Right lung (tissue), 10 donors: ENCODE measurements at places on chromosomes 5 and 9. TPM values are rescaled to one million over a fixed set of nuclear protein-coding genes. Genes with fewer than 3 reads are reported as not detected.

- DNase-seq, result no peak
Measured at GRCh38 chr5:149517461-149518122, 33.6 kb downstream of the CSNK1A1 start.

GRCh38 chr5:10498350-10498749, 56.7 kb downstream of the ROPN1L start:
- DNase-seq, result no peak

DNA sequence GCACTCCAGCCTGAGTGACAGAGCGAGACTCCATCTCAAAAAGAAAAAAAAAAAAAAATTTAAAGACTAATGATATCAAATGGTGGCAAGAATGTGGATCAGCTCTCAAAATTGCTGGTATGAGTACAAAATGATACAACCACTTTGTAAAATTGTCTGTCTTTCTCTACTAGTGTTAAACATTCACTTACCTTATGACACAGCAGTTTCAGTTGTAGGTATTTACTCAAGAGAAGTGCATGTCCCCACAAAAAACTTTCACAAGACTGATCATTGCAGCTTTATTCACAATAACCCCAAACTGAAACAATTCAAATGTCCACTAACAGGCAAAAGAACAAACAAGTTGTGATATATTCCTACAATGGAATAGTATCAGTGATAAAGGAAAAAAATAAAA, 14.7 kb upstream of the CETN3 start:
- DNase-seq, result no peak

DNA sequence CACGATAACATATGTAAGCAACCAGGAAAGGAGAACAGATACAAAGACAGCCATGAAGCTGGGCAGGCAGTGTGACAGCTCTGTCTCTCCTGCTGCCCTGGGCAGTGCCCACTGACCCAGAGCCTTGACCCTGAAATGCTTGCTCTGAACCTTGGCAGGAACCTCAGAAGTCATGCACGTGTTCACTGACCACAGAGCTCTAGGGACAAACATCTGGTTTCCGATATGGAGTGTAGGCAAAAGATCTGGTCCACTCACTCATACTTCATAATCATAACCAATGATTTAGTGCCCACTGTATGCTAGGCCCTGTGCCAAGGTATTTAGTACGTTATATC, 102.6 kb downstream of the FSTL4 start:
- no peak for DNase-seq

DNA sequence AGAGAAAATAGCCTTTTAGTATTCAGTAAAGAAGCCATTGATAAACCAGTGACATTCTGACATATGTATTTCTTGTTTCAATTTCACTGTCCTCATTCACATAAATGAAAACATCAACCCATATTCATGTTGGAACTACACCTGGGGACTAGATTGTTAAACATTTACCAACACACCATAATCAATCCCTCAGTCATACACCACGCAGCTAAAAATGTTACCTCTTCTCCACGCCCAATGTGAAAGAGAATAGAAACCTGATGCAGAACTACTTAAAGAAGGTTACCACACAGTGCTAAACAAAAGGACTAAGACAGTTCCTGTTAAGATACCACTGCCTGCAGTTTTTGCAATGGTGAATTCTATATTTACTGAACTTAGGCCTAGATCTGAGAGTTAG, 518.9 kb downstream of the PRELID2 start:
- DNase-seq, result no peak

DNA sequence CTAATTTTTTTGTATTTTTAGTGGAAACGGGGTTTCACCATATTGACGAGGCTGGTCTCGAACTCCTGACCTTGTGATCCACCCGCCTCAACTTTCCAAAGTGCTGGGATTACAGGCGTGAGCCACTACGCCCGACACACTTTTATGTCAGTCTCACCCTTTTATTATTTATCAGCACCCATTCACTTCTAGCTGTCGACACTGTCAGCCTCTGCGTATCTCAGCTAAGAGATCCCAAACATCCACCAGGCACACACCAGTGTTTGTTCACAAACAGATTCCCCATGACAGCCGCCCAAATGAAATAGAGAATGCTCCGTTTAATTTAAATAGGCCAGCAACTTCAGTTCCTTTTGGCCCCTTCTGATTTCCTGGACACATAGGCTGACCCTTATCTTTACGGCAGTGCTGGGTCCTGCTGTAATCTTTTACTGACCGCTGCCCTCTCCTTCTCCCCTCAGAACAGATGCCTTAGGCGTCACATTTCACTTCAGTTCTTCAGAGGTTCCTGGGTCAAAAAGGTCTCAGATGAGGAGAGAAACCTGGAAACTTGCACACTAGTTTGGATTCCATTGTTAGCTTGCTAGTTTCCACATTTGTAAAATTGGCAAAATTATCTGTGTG, 43.1 kb upstream of the CKMT2 start:
- no peak for DNase-seq

DNA sequence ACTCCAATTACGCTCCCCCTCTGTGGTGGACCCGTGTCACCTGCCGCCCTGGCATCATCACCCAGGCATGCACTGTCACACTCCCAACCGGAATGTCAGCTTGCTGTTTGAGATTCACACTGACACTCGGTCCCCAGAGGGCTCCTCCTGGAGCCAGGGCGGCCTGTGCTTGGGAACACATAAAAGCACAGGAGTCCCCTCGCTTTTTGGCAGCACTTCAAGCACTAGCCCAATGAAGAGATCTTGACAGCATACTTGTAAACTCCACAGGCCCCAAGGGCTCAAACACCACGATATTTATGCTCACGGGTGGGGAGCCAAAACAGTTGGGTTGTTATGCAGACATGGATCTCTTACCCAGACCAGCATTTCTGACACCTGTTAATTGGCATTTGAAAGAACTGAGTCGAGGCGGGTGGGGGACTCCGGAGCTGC, 90.8 kb upstream of the EGFLAM start:
- peak; percentile 21 for DNase-seq

DNA sequence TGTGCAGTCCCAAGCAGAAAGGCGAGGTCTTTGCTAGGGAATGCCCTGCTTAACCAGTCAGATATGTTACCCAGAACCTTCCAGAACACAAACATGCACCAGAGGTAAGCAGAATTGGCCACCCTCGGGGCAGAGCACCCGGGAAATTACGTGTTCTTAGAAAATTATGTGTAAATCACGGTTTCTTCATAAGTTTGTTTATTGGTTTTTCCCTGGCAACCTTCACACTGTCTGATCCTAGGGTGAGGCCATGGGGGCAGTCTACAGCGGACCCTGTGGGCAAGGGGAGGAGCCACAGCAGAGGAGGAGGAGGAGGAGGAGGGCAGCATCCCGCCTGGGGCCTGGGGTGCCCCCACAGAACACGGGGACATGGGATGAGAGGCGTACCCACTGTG, 31.4 kb downstream of the RXRA start:
- no peak for DNase-seq

DNA sequence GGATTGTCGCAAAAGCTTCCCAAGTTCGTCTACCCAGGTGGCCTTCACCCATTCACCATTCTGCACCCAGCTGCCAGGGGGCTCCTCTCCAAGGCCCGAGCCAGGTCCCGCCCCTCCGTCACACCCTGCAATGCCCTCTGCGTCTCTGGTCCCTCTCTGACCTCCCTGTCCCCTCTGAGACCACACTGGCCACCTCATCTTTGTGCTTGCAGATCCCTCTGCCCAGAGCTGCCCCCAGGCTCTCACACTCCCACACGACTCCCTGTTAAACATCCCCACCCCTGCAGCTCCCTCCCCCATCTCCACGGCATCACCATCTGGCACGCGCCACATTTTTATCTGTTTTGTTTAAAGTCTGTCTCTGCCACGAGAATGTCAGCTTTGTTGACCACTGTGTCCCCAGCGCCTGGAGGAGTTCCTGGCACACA, 243.6 kb downstream of the PBX3 start:
- DNase-seq, result no peak

- no peak for DNase-seq
Measured at GRCh38 chr5:59746241-59746765, 147.2 kb downstream of the PDE4D start.

DNA sequence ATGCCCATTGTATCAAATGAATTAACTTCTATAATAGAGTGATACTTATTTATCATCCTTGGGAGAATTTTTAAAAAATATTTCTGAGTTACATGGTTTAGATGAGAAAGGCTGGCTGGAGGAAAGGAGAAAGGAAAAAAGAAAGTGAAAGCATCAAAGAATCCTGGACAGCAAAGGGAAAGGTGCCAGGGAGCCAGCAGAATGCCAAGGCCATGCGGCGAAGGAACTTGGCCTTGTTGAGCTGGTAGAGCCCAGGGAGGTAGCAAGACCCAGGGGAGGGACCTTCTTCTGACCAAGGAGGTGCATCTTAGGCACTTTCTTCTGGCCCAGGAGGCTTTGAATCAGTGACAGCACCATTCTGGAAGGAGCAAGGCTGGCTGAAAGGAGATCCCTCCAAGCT, 240.5 kb downstream of the ENC1 start:
- DNase-seq, result no peak

GRCh38 chr5:14706615-14707021, 42.1 kb downstream of the OTULIN start:
- DNase-seq, result no peak

DNA sequence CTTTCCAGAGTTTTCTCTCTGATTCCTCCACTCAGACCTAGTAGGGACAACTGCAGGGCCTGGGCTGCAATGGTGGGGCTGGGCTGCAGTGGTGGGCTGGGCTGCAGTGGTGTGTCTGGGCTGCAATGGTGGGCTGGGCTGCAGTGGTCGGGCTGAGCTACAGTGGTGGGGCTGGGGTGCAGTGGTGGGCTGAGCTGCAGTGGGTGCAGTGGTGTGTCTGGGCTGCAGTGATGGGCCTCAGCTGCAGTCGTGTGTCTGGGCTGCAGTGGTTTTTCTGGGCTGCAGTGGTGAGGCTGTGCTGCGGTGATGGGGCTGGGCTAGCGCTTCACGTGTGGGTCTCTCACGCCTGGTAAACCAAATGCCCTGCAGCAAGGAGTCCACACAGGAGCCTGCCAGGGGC, 27.4 kb downstream of the ABO start:
- no peak for DNase-seq

DNA sequence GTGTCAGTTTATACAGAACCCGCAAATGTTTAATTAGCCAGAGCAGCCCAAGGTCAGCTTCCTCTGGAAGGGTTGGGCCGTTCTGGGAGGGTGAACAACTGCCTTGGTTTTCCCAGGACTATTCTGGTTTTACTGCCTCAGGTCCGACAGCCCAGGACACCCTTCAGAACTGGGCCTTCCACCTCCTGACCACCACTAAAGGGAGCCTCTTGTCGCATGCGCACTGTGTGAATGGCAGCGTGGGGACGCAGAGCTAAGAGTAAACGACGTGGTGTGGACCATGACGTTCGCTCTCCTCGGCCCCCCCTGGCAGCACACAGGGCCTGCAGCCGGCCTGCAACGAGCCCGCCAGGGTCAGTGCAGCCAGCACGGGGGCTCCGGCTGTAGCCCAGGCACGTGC, 214.9 kb downstream of the FANCC start:
- DNase-seq, result no peak

GRCh38 chr5:78766412-78766762, 117.8 kb upstream of the LHFPL2 start:
- DNase-seq, result no peak

GRCh38 chr9:115220319-115221005, 102.5 kb upstream of the TNC start:
- no peak for DNase-seq

DNA sequence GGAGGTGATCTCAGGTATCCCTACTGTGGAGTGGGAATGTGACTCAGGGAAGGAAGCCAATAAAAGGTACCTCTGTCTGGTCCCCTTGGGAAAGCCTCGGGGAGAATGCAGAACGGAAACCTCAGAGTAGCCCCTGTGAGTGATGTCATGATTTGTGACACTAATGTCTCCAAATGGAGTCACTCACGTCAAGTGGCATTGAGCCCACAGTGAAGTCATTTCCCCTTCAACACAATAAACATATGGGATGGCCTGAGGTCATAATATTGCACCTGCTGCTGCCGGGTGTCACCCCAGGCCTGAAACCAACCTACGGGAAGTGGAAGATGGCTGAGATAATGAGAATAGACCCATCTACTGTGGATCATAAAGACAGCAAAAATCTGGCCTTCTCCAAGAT, 75.9 kb upstream of the GOLM1 start:
- DNase-seq, result no peak

- DNase-seq, result no peak
Measured at GRCh38 chr5:53438486-53439472, 41.6 kb upstream of the FST start.

GRCh38 chr5:131163276-131164119, 1.6 kb downstream of the HINT1 start:
- DNase-seq, result no peak

GRCh38 chr5:172858511-172858989, 24.5 kb downstream of the ERGIC1 start:
- DNase-seq, result no peak

DNA sequence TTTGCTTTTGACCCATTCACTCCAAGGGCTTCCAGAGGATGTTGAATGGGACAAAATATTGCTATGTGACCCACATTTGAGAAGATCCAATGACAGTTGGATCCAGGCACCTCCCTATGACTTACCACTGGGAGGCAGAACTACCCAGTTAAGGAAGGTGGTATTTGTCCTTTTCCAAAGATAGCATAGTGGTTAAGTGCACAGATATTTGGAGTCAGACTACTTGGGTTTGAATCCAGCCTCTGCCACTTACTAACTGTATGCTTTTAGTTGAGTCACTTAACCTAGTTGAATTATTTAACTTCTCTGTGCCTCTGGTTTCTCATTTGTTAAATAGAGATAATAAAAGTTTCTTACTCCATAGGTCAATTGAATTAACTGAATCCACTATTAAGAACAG, 74.5 kb upstream of the PALM2AKAP2 start:
- no peak for DNase-seq

DNA sequence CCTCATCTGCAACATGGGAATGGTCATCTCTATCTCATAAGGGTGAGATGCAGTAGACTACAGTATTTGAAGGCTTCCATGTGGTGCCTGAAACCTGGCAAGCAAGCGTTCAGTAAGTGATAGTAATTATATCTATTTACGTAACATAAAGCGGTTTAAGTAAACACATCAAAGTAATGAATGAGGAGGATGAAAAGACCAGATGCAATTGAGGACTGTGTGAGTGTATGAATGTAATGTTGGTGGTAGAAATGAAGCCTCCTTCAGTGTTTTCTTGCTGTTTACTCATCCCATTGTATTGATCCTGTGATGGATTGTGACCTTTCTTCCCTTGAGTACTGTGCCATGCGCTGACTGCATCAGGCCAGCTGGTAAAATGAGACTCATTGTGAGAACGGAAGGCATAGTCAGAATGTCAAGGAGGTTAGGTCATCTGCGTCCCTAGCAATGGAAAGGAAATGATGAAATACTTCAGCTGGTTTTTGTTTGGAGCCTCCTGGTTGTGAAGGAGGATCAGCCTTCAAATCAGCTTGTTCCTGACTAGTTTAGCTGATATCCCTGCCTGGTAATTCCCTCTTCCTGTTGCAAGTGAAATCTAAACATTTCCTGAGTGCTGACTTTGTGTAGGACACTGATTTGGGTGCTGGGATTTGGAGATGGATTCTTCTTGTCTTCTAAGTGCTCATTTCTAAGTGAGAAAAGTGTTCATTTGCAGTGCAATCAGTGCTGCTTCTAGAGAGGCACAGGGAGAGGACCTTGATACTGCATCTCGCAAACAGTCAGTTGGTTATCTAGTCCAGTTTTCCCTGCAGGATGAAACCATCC, 35.6 kb downstream of the TNFSF8 start:
- peak; percentile 73 for DNase-seq

TMEM215 gene
- polyA plus RNA-seq, result not detected

CCDC180 gene
- polyA plus RNA-seq, result 19.0 TPM

NR2F1 gene
- 160 TPM for polyA plus RNA-seq

SPARC gene
- polyA plus RNA-seq, result 2,338 TPM

KLHL9 gene
- polyA plus RNA-seq, result 51.0 TPM

RUFY1 gene
- polyA plus RNA-seq, result 82.0 TPM

PTGR1 gene
- polyA plus RNA-seq, result 100 TPM
